ENCODE measurements at places on chromosomes 1 and 21.
A peak's percentile ranks its signal among the peaks of the same experiment; 100 is the strongest.

DNA sequence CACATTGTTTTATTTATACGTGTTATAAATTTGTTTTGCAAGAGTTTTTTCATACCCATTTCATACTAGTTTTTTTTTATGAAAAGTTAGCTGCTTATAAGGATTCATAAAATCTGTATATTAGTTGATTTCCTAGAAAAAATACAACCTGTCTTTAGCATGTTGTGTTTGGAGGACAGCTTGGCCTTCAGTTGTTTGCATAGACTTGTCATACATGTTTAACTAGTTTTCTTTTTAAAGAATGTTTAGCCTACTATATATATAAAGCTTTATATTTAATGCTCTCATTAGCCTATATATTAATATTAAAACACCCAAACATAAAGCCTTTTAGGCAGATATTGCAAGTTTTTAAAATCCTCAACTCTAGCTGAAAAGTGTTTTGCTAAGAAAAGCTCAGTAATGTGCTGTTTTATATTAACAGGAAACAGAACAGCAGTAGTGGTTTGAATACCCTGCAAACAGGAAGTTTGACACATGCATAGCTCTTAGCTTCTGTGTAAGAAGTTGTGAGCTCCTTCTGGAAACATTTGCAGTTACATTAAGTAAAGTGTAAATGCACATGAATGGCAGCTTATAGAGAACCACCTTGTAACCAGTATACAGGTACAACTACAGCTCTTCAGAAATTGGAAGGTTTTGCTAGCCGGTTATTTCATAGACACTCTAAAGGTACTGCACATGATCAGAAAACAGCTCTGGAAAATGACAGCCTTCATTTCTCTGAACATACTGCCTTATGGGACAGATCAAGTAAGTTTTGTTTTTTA, at the start of gene PRKACB:
TSS of gene PRKACB (plus strand) at position 476 of the 770 bp plus-strand sequence. CDS start at position 567, 91 bp downstream.
- DNase-seq = no peak

GRCh38 chr1:109733236-109733870, 7.5 kb downstream of the GSTM3 start:
- DNase-seq = no peak

- peak; percentile 3 for DNase-seq
These were observed 18.5 kb downstream of the PLA2G2D start for GRCh38 chr1:20100632-20101355.

- DNase-seq = no peak
These were observed 35.9 kb upstream of the PTGS2 start for GRCh38 chr1:186715887-186716809.

DNA sequence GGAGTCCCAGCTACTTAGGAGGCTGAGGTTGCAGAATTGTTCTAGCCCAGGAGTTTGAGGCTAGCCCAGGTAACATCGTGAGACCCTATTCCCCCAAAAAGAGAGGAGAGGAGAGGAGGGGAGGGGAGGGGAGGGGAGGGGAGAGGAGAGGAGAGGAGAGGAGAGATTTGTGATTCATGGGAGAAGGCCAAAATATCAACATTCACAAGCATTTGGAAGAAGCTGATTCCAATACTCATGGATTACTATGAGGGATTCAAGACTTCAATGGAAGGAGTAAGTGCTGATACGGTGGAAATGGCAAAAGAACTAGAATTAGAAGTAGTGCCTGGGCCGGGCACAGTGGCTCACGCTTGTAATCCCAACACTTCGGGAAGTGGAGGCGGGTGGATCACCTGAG, 187.8 kb downstream of the EIF4G3 start:
- DNase-seq = no peak

DNA sequence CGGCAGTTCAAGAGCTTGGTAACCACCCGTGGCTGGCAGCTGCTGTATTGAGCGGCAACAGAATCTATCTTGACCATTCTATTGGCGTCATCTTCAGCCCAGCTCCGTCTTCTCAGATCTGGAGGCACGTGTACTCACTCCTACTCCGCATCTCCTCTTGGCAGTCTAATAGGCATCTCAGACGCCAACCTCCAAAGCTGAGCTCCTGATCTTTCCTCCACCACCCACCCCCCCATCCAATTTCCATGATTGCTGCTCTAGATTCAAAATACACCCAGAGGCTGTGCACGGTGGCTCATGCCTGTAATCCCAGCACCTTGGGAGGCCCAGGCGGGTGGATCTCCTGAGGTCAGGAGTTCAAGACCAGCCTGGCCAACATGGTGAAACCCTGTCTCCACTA, 84.6 kb upstream of the CASZ1 start:
- no peak for DNase-seq

- no peak for DNase-seq
These were observed 1.2 kb upstream of the PAQR7 start for GRCh38 chr1:25876693-25877077.

DNA sequence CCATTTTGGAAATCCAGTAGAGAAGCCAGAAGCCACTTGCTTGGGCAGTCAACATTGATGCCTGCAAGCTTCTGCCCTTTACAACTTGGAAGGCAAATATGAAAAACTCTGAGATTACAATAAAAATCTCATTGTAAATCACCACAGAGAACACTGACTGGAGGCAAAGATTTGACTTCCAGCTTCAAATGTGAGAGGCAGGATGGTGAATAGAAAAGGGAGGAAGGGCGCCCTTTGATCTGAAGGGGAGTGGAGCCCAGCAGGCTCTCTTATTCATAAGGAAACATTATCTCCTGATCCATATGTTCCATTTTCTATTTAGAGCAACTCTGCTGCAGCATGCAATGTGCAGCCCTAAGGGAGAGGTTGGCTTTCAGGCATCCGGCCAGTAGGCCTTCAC, 348.3 kb downstream of the AJAP1 start:
- DNase-seq = no peak

GRCh38 chr1:156591432-156592157, at the start of gene NAXE:
TSS of gene NAXE (plus strand) at chr1:156591776. CDS start at chr1:156591805, 29 bp downstream.
- peak; percentile 39 for DNase-seq

DNA sequence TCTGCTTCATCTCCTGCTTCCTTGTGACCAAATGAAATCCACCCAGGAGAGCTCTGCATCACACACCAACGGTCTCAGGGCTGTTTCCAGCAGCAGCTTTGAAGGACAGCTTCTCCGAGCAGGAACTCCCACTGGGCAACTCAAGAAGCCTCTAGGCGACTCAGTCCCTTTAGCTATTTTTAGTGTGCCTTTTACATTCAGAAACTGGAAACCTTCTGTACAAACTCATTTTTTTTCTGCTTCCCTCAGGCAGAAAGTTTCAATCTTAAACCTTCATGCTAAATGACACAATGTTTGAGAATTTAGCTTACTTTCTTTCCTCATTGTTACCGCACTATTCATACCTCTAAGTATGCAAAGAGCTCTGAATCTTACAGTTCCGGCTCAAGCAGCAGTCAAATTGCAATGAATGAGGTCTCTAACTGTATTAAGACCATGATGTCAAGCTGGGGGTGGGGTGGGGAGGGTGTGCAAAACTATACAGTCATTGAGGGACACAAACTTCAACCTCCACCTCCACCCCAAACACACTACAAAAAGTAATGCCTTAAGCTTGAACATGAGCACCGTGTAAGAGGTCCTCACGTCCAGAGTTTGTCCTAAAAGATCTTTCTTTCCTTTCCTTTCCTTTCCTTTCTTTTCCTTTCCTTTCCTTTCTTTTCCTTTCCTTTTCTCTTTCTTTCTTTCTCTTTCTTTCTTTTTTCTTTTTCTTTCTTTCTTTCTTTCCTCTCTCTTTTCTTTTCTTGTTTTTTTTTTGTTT, 16.4 kb upstream of the TARBP1 start:
- DNase-seq = no peak

DNA sequence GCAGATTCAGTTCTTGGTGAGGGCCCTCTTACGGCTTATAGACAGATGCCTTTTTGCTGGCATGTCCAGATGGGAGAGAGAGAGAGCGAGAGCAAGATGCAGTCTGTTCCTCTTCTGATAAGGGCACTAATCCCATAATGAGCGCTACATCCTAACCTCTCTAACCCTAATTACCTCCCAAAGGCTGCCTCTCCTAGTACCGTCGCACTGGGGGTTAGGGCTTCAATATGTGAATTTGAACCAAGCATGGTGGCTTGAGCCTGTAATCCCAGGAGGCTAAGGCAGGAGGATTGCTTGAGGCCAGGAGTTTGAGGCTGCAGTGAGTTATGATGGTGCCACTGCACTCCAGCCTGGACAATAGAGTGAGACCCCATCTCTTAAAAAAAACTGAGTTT, 10.5 kb upstream of the SDE2 start:
- no peak for DNase-seq

GRCh38 chr21:44817914-44818639, at the start of gene SUMO3:
TSS of gene SUMO3 (minus strand) at chr21:44818062. CDS start at chr21:44817968, 94 bp downstream.
- peak; percentile 77 for DNase-seq

- no peak for DNase-seq
These were observed 30.7 kb upstream of the IGSF3 start for GRCh38 chr1:116698244-116698595.

DNA sequence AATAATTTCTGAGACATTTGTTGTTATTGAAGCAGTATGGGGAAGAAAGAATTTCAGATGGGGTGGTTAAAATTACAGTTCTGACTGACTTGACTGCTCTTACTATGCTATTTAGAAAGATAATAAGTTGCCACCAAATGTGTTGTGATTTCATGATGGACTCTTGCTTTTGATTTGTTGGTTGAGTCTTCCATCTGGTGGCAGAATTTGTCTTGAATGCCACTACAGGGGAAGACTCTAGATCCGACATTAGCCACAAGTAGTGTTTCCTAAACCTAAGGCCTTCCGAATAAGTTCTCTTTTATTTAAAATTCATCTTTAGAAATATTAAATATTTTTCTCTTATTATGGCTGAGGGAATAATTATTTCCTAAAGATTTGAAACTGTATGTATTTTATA, 190.9 kb upstream of the ADGRL4 start:
- DNase-seq = no peak

- DNase-seq = no peak
These were observed 138.6 kb downstream of the SLC44A5 start for GRCh38 chr1:75472089-75472970.

GRCh38 chr1:209738270-209738669, 17.6 kb upstream of the TRAF3IP3 start:
- no peak for DNase-seq

GRCh38 chr1:79587229-79587628, 580.7 kb upstream of the ADGRL4 start:
- DNase-seq = no peak

- no peak for DNase-seq
These were observed 105.9 kb downstream of the PIK3R3 start for GRCh38 chr1:46026531-46026930.

GRCh38 chr21:26389971-26390641, 183.0 kb downstream of the CYYR1 start:
- no peak for DNase-seq

GRCh38 chr1:200338451-200338850, 71.4 kb downstream of the ZNF281 start:
- DNase-seq = no peak
